Neural crest cell (in vitro differentiated cells): ENCODE measurements at places on chromosomes 12 and 14.

GRCh38 chr14:64875350-64875749 lies 4.4 kb downstream of the SPTB start:
- no peak for DNase-seq

- no peak for DNase-seq
Measured at GRCh38 chr12:89861086-89861485, 152.4 kb upstream of the ATP2B1 start.

- no peak for DNase-seq
Measured at GRCh38 chr12:109753054-109753401, 39.4 kb downstream of the FAM222A start.

GRCh38 chr14:85085981-85086380 lies 444.0 kb upstream of the FLRT2 start:
- no peak for DNase-seq

GRCh38 chr14:102557434-102558226 lies 34.8 kb upstream of the RCOR1 start:
- DNase-seq = no peak

DNA sequence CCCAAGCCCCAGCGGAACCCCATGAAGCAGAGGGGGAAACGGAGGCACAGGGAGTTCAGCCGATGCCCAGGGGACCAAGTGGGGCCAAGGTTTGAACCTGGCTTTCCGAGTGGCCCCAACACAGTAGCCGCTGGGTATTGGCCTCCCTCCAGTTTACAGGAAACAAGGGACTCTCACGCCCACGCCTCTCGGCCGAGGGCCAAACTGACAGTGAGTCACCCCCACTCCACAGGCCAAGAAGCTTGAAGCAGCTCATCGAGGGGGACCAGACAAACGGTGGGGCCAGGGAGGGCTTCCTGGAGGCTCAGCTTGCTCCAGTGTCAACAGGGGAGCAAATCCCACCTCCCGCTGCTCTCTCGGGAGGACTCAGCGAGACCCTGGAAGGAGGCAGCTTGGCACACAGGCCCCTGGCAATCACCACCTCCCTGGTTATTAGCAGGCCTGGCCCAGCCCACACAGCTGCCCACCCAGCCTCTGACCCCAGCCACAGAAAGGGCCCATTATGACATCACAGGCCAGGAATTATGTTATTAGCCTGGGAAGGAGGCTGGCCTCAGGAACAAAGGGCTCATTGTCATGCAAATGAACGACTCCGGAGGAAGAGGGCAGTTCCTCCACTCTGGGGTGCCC lies 54.6 kb downstream of the NCOR2 start:
- DNase-seq = peak; percentile 60

GRCh38 chr14:54743382-54743781 lies 159.2 kb downstream of the GCH1 start:
- DNase-seq = no peak

DNA sequence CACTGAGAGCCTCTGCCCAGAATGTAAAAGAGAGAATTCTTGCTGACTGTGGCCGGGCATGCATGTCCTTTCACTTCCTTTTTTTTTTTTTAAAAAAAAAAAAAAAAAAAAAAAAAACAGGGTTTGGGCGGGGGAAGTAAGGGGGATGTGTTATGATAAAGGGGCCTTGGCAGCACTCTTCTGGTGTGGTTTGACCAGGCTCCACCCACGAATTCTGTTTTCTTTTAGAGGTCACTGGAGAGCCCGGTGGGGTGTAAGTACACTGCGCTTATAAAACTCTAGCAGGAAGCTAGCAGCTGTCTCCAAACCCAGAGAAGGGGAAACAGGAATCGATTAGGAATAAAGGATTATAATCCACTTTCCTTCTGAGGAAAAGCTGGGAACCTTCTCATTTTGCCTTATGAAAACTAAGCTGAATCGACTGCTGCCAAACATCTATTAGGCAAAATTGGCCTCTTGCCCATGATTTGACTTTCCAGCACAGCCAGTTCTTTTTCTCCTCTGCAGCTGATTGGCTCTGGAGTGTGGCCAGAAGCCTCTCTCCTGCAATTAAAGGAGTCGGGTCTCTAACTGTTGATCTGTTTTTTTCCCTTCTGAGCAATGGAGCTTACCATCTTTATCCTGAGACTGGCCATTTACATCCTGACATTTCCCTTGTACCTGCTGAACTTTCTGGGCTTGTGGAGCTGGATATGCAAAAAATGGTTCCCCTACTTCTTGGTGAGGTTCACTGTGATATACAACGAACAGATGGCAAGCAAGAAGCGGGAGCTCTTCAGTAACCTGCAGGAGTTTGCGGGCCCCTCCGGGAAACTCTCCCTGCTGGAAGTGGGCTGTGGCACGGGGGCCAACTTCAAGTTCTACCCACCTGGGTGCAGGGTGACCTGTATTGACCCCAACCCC lies 27.7 kb upstream of the HIGD1C start:
- peak; percentile 9 for DNase-seq

- no peak for DNase-seq
Measured at GRCh38 chr12:3630111-3630510, 122.8 kb downstream of the CRACR2A start.

GRCh38 chr14:41642367-41642766 lies 35.7 kb downstream of the LRFN5 start:
- no peak for DNase-seq

DNA sequence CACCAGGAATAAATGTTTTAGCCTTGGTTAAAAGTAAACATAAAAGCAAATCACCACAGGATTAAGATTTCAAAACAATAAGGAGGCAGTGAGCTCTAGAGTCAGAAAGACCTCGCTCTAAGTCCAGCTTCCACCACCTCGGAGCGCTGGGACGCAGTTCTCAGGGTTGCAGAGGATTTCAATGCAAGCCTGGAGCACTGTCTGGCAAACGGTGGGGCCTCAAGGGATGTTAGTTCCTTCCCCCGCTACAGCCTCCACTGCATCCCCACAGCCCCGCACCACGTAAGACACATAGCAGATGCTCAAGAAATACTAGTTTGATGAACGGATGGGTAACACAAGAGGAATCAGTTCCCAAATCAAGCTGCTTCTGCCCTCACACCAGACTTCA lies 39.3 kb upstream of the TMCC3 start:
- no peak for DNase-seq

- DNase-seq = no peak
Measured at GRCh38 chr12:103547929-103548328, 39.1 kb upstream of the STAB2 start.

DNA sequence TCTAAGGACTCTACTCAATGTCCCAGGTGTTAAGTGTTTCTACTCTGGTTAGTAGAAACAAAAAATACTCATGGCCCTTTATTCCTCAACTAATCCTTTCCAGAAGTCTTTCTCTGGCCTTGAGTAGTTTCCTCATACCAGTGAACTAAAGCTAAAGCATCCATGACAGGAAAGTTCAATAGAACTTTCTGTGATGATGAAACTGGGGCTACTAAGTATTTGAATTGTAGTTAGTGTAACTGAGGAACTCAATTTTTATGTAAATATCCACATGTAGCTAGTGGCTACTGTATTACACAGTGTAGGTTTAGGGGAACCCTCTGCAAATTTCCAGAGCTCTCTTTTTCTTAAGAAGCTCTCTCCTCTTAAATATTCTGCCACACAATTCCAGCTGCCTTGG lies 63.7 kb downstream of the R3HDM2 start:
- no peak for DNase-seq

DNA sequence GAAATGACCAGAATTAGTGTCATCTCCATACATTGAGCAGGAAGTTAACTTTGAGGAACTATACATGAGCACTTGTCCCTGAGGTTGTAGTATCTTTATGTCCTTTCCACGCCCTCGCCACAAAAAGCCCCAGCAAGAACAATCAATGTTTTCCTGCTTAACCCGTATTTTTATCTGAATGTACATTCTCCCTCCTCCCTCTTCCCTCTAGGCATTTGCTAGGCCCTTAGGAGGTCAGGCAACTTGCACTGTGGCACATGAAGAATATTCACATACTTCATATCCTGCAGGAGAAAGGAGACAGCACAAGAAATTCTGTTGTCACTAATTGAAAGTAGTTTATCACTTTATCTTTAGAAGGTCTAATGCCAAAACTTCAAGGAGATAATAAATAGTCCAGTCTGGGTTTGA lies 18.1 kb upstream of the DUSP6 start:
- DNase-seq = no peak

DNA sequence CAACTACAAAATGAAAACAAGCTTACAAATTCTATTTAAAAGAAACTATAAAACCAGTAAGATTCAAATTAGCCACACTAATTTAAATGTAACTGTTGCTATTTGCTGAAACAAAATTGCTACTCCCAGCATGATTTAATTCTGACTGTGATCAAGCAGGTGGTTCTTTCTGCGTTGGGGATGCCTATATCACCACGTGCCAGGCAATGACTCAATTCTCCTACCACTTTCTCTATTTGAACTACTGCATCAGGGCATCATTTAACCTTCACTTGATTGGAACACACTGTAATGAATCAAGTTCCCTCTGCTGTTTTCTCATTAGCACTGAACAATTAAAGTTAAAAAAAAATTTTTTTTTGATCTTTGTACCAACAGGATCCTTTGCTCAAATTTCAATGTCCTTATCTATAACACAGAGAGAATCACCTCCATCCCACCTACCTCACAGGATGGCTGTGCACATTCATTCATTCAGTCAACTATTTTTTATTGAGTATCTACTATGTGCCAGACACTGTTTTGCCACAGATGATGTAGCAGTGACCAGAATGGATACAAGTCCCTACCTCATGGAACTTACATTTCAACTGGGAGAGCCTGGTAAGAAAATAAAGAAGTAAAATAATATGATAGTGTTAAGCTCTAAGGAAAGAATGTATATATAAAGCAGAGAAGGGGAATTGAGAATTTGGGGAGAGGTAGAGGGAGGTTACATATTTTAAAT lies 8.0 kb upstream of the ACTN1 start:
- no peak for DNase-seq

GRCh38 chr12:31951008-31951407 lies 8.2 kb upstream of the RESF1 start:
- no peak for DNase-seq

DNA sequence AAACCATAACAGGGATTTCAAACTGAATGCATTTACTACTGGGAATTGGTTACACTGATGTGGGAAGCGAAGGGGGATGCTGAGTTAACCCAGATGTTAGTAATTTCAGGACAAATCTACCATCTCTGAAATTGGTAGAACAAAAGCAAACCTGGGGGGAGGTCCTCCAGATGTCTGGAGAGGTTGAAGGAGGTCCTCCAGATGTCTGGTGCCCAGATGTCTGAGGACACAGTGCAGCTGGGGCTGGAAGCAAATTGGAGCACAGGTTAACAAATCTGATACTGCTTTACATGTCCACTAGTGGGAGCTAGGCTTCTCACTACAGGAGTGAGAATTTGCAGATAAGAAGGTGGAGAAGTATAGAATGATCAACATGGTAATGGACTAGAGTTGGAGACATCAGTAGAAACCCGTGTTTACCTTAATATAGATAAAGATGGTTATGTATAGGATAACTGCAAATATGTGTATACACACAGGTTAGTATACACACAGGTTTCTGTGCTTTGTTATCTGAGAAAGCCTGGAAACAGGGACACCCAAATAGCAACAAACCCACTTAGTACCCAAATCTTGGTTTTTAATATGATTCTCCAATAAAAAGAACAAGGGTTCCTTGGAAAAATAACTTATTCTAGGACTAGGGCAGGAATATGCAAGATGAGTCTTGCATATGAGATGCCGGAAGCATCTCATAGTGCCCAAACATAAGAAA lies 162.5 kb downstream of the C12orf50 start:
- DNase-seq = no peak

DNA sequence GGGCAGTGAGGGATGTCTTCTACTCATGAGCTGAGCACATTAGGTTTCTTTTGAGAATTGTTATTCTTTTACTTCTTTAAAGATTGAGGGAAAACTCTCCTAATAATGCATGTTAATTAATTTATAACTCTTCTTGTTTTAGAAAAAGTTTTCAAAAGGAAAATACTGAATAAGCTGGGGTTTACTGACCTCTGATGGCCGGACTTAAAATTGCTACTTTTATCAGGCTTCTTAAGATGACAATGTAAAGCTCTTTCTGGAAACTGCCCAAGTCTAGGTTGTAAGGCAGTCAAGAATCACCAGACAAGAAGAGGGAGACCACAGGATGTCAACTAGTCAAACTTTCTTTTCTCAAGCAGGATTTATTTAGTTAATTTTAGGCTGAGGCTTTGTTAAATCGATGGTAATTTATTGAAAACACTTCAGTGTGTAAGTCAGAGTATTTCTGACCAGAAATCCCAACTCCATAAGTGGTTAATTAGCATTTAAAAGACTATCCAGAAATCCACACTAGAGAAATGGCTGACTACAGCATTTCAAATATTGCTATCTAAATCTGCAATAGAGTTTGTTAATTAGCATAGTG lies 82.1 kb downstream of the AVPR1A start:
- DNase-seq = peak; percentile 8

GRCh38 chr14:22588526-22589095 lies 413 bp downstream of the DAD1 start:
- DNase-seq = no peak

GRCh38 chr14:100616854-100617409 lies 29.7 kb upstream of the BEGAIN start:
- DNase-seq = no peak

- DNase-seq = no peak
Measured at GRCh38 chr14:55973911-55974630, 144.1 kb upstream of the PELI2 start.

- no peak for DNase-seq
Measured at GRCh38 chr14:52150162-52150561, 81.3 kb upstream of the NID2 start.

- no peak for DNase-seq
Measured at GRCh38 chr14:60946773-60947172, 34.1 kb downstream of the TRMT5 start.

GRCh38 chr12:116558280-116559161 lies 660 bp upstream of the MAP1LC3B2 start:
- no peak for DNase-seq

DNA sequence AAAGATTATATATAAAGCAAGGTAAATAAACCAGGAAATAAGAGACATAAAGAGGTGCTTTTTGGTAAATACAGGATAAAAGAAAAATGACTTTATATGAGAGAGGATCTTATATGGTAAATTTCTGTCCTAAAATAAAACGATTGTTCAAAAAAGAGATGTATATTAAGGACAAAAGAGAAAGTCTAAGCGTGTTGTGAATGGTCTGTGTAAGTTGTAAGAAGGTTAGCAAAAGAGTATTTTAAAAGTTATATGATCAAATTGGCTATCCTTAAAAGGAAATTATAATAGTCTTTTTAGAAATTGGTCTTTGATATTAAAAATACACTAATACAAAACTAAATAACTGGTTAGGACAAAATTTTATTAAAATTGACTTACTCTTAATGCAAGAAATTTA lies 14.1 kb upstream of the ACSM4 start:
- DNase-seq = no peak

- no peak for DNase-seq
Measured at GRCh38 chr12:15495746-15496145, 173.4 kb downstream of the PTPRO start.

GRCh38 chr12:109291521-109292341 lies 17.4 kb downstream of the FOXN4 start:
- DNase-seq = peak; percentile 55
